ENCODE measurements at places on chromosomes 12 and 14.

DNA sequence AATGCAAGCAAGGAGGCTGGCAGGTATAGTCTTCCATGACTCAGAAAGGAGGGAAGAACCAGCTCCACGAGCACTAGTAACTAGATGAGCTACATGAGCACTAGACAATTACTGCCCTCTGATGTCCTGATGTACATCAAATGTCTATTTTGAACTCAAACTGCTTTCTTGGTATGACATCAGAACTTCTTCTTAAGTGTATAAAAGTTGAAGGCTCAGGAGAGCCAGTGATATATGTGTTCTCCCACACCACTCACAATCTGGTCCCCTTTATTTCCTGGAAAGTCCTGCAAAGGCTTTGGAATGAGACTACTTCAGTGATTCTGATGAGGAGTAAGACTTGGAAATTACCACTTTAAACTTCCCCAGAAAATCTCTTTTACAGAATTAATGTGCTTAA, 18.5 kb upstream of the DHRS7 start:
- DNase-seq = no peak

GRCh38 chr14:31251028-31251958, 43.7 kb upstream of the HECTD1 start:
- no peak for DNase-seq

DNA sequence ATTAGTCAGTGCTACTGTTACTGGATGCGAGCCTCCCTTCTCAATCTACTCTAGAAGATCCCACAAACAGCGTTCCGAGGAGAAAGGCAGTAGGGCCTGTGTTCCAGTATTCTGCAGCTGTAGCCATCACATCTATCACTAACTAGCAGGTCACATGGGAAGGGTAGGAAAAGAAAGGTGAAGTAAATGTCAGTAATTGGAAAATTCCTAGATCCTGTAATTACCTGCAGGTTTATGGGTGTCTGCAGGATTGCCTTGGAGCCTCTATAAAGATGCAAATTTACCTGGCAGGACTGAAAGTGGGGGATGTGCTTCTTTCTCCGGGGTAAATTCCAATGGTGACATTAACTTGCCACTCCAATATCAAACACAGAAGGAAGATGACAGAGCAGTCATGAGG, 77.8 kb downstream of the FERMT2 start:
- no peak for DNase-seq

DNA sequence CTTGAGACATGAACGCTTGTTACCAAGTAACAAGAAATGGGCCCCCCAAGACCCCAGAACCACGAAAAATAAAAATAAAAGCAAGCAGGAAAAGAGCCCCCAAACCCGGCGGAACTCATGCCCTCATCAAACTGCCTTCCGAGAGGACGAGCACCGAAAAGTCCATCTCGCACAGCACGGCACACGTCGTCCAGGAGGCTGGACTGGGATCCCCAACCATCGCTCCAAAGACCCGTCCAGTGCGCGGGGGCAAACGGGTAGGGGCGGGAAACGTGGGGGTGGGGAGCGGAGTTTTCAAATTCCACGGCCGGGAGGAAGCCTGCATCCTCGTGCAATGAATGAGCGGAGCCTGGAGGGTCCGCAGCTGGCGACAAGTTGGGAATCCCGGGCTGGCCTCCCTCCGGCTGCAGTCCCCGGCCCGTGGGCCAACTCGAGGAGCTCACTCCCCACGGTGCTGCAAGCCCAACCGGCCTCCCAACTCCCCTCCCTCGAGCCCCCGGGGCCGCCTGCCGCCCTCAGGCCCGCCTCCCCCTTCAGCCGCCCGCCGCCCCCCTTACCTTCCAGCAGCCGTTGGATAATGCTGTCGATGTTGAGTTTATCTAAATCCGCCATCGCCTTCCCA, 484 bp downstream of the PPP1CC start:
- no peak for DNase-seq

DNA sequence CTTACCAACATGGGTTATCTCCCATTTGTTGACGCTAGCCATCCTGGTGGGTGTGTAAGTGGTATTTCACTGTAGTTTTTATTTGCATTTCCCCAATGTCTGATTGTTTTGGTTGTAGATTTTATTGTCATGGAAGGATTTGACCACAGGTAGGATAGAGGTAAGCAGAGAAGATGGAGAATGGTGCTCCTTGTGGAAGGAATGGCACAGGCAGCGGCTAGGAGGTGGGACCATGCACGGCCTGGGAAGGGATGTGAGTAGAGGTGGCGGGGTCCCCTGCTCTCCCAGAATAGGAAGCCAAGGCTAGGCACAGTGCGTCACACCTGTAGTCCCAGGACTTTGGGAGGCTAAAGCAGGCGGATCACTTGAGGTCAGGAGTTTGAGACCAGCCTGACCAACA, 41.4 kb downstream of the PHETA1 start:
- no peak for DNase-seq

DNA sequence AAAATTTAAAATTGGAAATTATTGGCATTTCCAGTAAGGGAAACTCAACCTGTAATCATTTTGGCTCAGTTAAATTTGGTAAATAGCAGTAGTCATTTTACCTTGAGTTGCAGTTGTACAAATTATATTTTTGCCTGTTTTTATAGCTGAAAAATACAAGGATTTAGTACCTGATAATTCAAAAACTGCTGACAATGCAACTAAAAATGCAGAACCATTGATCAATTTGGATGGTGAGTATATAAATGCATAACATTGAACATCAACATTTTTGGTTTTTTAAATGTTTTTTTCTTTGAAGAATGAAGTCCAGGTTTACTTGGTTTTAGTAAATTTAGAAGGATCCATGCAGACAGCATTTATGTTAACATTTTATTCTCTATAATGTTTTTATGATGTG, 9.0 kb downstream of the RTRAF start:
- DNase-seq = no peak

- no peak for DNase-seq
Observed at GRCh38 chr12:107847830-107848229, 73.3 kb downstream of the ASCL4 start.

DNA sequence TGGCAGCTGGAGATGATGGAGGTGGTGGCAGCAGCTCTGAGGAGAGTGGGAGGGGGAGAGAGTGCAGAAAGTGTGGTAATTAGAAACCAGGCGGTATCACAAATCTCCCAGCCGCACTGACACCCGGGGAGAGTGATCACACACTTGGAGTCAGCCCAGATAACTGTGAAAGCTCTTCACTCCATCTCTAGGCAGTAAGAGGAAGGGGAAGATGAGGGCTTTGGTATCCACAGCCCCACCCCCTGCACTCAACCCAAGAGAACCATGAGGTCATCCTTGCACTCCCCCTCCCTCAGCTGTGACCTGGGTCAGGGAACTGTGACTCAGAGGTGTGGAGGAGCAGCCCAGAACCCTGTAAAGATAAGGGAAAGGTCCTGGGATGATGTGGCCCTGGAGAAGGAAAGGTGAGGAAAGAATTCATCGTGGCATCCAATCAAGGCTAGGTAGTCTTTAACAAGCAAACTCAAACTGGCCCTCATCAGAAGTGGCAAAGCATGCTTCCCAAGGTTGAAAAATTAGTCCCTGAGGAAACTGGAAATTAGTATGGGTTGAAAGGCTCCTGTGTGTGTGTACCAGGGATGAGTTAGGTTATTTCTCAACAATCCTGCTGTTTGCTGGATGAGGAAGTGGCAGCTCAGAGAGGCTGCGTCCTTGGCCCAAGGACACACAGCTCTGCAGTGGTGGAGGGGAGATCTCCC, 111.0 kb upstream of the LHX5 start:
- DNase-seq = no peak

- DNase-seq = no peak
Observed at GRCh38 chr14:78292003-78292402, 121.8 kb downstream of the NRXN3 start.

DNA sequence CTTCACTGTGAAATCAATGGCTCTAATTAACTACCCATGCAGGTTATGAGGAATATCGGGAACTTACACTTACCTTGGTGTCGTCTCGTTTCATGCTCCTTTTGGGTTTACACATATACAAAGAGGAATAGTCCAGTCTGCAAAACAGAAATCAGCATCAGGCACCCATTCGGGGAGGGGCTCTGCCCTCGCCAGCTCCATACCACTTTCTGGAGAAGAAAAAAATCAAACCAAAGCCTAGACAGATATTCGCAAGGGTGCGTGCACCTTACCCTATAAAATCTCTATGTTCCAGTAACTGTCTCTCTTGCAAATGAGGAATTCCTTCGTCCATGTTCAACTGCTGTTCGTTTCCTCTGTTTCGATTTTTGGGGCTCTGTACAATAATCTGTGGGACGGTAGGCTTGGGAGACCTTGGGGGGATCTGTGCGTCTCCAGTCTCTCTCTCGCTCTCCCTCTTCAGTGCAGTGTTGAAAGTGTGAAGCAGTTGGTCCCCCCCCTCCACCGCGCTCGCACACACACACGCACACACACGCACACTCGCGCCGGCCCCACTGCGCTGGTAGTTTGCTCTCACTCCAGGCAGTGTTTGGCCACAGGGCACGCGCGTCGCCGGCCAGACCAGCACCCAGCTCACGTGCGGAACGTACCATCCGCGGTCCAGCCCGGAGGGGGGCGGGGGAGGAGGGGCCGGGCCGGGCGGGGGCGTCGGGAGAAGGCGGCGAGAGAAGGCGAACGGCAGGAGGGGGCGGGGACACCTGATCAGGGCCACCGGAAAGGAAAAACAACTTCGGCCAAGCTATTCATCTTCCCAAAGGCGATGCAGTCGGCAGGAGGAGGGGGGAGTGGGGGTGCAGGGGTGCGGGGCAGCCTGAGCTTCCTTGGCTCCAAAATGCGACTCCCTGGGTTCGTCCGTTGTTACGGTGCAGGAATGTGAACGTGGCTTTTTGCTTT, at the start of gene BHLHE41:
TSS of gene BHLHE41 (minus strand) at position 592 of the 954 bp plus-strand sequence. CDS start at position 334, 258 bp downstream.
- DNase-seq = no peak

DNA sequence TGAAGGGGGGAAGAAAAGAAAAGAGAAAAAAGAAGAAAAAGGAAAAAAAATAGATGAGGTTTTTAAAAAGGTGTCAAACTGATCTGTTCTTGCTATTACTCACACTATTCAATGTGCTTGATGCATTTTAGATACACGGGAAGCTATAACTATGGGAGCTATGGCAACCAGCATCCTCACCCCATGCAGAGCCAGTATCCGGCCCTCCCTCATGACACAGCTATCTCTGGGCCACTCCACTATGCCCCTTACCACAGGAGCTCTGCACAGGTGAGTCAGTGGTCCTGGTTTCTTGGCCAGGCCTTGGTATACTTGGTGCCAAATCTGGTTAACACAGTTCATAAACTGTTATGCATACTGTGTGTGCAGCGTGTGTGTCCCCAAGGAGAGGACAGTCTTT, 24.0 kb upstream of the RIC8B start:
- no peak for DNase-seq

DNA sequence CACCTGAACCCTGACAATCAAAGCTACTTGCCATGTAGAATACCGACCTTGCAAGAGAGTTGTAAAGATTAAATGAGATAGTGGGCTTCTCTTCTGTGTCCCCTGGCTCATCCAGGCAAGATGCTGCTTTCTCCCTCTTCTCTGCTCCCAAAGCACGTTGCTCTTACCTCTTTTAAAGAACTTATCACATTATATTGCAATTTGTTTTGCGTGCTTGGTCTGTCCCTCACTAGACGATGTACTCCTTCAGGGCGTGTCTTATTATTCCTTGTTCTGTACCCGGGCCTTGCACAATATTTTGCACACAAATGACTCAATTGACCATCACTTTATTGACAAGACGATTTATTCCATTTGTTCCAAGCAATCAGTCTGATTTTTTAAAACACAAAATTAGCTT, 3.3 kb downstream of the DCN start:
- no peak for DNase-seq

DNA sequence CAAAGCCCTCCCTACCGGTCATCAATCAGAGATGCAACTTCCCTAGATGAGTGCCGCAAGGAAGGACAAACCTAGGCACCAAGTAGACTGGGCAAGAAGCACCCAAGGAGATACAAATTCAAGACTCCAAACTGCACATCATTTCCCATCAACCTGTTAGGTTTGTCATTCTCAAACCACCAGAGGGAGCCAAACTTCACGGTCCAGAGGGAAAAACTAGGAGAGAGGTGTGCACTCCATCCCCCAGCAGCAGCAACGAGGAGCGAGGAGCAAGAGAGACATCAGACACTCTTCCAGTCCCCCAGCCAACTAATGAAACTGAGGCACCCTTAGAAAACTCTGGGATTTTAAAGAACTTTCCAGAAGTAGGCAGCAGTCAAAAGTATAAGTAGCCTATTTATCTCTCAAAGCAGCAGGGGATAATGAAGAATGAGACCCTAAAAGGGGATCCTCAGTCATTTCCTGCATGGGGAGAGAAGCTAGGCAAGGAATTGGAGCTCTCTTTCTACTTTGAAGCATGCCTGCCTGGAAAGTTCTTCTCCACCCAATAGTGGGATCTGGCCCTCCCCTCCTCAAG, 37.0 kb upstream of the NT5DC3 start:
- peak; percentile 79 for DNase-seq

DNA sequence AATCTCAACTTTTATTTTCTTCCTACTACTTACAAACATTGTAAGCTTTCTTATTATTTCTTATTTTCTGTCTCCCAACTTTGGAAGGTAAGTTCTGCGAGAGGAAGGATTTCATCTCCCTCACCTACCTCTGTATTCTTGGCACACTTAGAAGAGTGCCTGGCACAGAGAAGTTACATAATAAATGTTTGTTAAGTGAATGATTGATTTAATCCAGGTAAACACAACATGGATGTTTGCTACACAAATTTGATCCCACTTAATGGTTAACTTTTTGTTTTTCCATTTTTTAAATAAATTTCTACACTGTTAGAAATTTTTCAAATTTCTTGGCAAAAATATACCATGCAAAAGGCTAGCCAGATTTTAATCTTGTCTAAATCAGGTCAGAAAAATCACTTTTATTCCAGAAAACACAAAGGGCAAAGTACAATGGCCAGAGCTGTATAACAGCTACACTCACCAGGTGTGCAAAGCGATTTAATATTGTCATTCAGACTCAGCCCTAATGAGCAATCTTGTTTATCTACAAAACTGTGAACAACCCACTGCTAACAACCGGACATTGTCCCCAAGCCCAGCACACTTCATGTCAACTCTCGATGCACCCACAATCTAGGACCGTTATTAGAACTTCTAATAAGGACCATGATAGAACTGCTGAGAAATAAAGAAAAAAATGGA, 222.1 kb upstream of the EEA1 start:
- no peak for DNase-seq

- no peak for DNase-seq
Observed at GRCh38 chr12:124368421-124369032, 73.6 kb downstream of the RFLNA start.

- no peak for DNase-seq
Observed at GRCh38 chr12:90970471-90970870, 15.5 kb upstream of the CCER1 start.
